ENCODE measurements at places on chromosomes 2 and 18. TPM values are rescaled to one million over a fixed set of nuclear protein-coding genes. Genes with fewer than 3 reads are reported as not detected.

GRCh38 chr18:56199580-56200330 lies 438.6 kb downstream of the TXNL1 start:
- DNase-seq, result no peak

The LINC00305 gene
- total RNA-seq, result not detected

DNA sequence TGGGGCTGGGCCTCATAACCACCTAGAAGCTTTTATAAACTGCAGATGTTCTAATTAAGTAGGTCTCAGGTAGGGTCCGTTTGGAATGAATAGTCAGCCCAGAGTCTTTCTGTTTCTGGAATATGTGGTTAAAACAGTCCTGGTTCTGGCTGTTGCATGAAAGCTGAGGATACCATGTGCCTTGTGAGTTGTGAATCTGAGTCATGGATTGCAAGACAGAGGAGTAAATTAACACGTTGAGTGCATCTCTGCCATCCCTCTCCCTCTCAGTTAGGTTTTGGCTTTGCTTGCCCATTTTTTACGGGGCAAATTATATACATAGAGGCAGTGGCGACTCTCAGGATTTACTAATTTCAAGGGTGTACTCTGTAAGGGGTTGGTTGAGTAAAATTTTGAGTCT lies 59.1 kb downstream of the NCK2 start:
- no peak for DNase-seq

- peak; percentile 81 for DNase-seq
Measured at GRCh38 chr18:77058290-77058835, 74.2 kb downstream of the MBP start.
